ENCODE measurements at places on chromosomes 7 and 10. TPM values are rescaled to one million over a fixed set of nuclear protein-coding genes. Genes with fewer than 3 reads are reported as not detected.

DPCD gene
- 13.8 TPM for total RNA-seq

CYP2C9 gene
- not detected for total RNA-seq

ACSM6 gene
- total RNA-seq, result not detected

ZFAND4 gene
- 13.3 TPM for total RNA-seq

GIMAP5 gene
- 32.3 TPM for total RNA-seq

C10orf105 gene
- 0.32 TPM for total RNA-seq

NPTX2 gene
- not detected for total RNA-seq

INHBA gene
- total RNA-seq, result not detected

DNA sequence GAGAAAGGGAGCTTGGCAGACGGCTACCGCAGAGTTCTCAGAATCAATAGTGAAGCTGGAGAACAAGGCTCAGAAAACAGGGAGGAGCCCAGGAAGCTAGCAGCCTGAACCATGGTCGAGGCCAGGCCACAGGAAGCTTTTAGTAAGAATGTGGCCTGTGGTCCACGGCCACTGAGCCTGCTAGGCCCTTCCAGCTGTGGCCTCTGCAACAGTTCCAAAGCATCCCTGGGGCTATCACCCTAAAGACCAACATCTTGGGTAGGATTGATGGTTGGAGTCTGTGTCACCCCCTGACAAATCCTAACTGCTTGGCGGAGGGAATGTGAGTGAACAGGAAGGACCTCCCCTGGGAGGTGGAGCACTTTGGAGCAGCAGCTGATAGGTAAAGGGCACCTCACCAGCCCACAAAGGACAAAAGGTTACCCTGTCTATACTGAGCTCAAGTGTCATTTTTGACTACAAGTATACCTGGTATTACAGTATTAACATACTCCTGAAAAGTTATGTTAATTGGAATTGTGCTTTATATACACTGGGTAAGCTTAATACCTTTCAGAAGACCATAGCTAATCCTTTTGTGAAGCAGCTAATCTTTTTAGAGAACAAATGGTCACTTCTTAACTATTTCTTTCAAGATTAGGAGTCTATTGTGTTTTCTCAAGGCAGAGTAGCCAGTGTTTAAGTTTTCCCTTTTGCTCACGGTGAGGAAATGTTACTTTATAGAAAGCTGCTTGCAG, 18.7 kb downstream of the PTPRE start:
- H3K4me1 ChIP-seq, result no peaks in the 10 kb centered on the region
- H3K36me3 ChIP-seq, result no peaks in the 10 kb centered on the region
- no peak overlapping the region for H3K27ac ChIP-seq
- H3K27me3 ChIP-seq, result no peaks in the 10 kb centered on the region

DNA sequence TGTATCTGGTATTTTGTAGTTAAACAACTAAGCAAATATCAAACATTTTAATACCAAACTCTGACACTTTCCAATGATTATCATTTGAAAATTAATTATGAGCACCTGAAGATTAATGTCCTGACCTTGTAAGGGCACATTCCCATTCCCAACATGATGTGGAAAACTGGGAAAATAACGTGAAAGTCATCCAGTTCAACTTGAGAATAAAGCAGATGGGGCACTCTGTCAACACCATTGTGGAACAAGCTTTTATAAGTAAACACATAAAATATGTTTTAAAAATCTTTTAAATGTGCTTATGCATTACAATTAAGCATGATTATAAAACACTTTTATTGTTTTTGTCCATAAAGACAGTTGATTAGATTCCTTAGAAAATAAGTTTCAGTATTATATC, 14.1 kb downstream of the STEAP2 start:
- no peaks in the 10 kb centered on the region for H3K36me3 ChIP-seq
- H3K4me3 ChIP-seq, result no peak overlapping the region
- H3K4me1 ChIP-seq, result no peaks in the 10 kb centered on the region
- peaks cover 26% of the 10 kb centered on the region for H3K27me3 ChIP-seq
- H3K27ac ChIP-seq, result no peak overlapping the region

DNA sequence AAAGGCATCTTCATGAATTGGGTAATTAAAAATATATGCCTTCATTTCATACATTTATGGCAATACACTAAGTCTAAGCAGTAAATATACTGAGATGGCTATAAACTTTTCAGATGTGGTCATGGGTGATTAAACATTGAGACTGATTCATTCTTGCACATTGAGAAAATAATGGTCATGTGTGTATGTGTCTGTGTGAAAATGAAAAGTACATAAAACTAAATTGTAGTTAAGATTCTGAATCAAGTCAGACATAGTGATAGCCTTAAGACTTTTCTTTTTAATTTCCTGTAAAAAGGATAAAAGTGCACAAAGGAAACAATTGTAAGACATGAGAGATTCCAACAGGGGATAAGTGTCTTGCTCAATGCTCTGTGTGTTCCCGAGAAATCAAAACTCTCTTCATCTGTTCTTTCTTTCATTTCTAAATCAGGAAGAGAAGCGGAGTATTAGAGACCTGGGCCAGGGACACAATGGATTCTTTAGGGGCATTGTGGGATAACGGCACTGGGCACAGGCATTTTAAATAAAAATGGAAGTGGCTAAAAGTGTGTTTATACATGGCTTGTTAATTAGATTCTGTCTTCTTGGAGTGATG, 69.8 kb upstream of the AGR3 start:
- no peaks in the 10 kb centered on the region for H3K4me1 ChIP-seq
- peaks cover 5% of the 10 kb centered on the region for H3K27me3 ChIP-seq
- DNase-seq, result no peak
- H3K4me3 ChIP-seq, result no peak overlapping the region
- H3K36me3 ChIP-seq, result peaks cover 9% of the 10 kb centered on the region

- no peak overlapping the region for H3K4me3 ChIP-seq
- no peaks in the 10 kb centered on the region for H3K27me3 ChIP-seq
- no peak overlapping the region for H3K27ac ChIP-seq
Measured at GRCh38 chr10:69048103-69048502, 39.8 kb upstream of the SRGN start.

GRCh38 chr7:155327590-155328320, 30.1 kb downstream of the INSIG1 start:
- no peak for DNase-seq
- no peaks in the 10 kb centered on the region for H3K4me1 ChIP-seq
- no peaks in the 10 kb centered on the region for H3K36me3 ChIP-seq
- H3K27ac ChIP-seq, result no peak overlapping the region
- H3K4me3 ChIP-seq, result no peak overlapping the region
- no peaks in the 10 kb centered on the region for H3K27me3 ChIP-seq

DNA sequence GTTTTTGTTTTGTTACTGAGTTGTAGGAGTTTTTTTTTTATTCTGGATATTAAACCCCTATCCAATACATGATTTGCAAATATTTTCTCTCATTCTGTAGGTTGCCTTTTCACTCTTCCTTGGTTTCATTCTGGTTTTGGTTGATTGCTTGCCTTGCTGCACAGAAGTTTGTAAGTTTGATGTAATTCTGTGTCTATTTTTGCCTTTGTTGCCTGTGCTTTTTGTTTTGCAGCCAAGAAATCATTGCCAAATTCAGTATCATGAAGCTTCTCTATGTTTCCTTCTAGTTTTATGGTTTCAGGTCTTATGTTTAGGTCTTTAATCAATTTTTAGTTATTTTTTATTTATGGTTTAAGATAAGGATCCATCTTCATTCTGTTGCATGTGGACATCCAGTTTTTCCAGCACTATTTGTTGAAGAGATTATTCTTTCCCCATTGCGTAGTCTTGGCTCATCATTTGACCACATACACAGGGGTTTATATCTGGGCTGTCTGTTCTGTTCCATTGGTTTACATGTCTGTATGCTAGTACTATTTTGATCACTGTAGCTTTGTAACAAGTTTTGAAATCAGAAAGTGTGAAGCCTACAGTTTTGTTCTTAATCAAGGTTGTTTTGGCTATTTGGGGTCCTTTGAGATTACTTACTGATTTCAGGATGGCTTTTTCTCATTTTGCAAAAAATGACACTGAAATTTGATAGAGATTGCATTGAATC, 26.4 kb downstream of the BMPR1A start:
- no peak for DNase-seq
- no peak overlapping the region for H3K27ac ChIP-seq
- H3K27me3 ChIP-seq, result no peaks in the 10 kb centered on the region
- peaks cover 10% of the 10 kb centered on the region for H3K36me3 ChIP-seq
- no peak overlapping the region for H3K4me3 ChIP-seq

DNA sequence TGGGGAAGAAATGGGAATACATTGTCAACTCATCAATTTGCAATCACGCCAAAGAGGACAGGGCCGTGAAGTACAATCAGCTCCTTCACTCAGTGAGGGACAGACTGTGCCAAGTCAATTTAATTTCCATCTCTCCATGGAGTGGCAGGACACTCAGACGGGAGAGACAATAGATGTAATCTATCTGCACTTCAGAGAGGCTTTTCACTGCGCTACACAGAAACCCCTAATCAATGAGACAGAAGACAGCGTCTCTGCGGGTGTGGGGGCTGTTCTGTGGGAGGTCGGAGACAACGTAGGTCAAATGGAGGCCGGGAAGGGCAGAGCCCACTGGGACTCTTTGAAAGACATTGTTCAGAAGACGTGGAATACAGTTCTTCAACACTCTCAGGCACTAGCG, 541.0 kb upstream of the ADARB2 start:
- H3K27me3 ChIP-seq, result peaks cover 4% of the 10 kb centered on the region
- H3K36me3 ChIP-seq, result no peaks in the 10 kb centered on the region
- no peak for DNase-seq
- H3K4me1 ChIP-seq, result no peaks in the 10 kb centered on the region
- no peak overlapping the region for H3K27ac ChIP-seq

GRCh38 chr10:103720964-103721335, 134.4 kb downstream of the SH3PXD2A start:
- H3K4me3 ChIP-seq, result no peak overlapping the region
- no peaks in the 10 kb centered on the region for H3K36me3 ChIP-seq
- peaks cover 7% of the 10 kb centered on the region for H3K4me1 ChIP-seq
- no peak overlapping the region for H3K27ac ChIP-seq

DNA sequence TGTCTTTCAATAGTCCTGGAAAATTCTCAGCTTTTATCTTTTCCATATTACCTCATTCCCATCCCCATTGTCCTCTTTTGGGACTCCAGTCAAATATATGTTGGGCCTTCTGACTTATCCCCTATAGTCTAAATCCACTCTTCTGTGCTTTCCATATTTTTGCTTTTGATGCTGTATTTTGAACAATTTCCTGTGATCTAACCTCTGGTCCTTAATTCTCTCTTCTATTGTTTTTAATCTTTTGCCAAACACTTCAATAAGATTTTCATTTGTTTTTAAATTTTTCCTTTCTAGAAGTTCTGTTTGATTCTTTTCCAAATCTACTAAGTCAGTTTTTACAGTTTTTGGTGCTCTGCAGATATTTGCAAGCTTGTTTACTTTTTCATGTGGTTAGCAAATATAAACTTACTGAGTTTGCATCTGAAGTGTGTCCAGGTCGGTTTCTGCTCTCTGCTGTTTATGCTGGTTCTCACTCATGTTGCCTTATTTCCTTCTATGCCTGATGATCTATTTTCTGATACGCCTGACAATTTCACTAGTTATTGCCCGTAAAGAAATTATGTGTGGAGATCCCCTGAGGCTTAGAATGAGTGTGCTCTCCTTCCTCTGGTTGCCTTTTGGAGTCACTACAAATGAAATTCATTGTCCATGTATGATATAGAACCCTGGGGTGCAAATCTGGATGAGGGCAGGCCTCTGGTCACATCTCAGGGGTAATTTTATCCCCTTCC, 110.4 kb downstream of the RBM20 start:
- no peak for DNase-seq
- H3K27me3 ChIP-seq, result no peaks in the 10 kb centered on the region
- peaks cover 3% of the 10 kb centered on the region for H3K36me3 ChIP-seq
- peaks cover 44% of the 10 kb centered on the region for H3K4me1 ChIP-seq

DNA sequence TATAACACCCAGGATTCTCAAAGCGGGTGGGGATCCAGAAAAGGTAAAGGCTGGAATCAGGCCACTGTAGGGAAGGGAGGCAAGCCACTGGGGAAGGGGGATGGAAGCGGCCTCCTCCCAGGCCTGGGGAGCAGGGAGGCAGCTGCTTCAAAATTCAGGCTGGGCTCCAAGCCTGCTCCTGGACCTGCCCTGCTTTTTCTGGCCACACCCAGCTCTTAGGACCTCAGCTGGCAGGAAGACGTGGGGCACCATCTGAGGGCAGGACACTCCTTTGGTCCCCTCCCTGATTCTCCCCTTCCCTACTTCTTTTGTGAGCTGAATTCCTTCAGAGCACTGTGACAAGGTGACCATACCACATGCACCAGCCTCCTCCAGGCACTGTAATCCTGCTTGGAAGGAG, 4.6 kb upstream of the LBX1 start:
- H3K36me3 ChIP-seq, result no peaks in the 10 kb centered on the region
- no peak overlapping the region for H3K27ac ChIP-seq
- H3K27me3 ChIP-seq, result peaks cover 73% of the 10 kb centered on the region
- no peak overlapping the region for H3K4me3 ChIP-seq
- peaks cover 21% of the 10 kb centered on the region for H3K4me1 ChIP-seq

DNA sequence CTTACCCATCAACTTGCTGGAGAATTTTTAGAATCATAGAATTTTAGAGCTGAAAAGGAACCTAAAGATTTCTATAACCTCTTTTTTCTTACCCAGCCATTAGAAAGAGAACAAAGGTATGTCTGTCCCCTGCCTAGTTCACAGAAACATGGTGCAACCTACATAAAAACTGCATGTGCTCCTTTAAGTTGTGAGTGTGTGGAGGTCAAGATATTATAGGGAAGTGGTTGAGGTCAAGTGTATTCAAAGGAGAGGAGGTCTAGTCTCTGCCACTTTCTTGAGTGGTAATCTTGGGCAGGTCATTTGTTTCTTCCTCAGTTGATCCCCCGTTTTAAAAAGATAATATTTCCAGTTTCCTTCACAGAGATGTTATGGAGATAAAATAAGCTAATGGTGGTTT, 6.4 kb downstream of the UBTD1 start:
- no peak overlapping the region for H3K27ac ChIP-seq
- no peak overlapping the region for H3K4me3 ChIP-seq

- no peak for DNase-seq
- peaks cover 47% of the 10 kb centered on the region for H3K36me3 ChIP-seq
- no peaks in the 10 kb centered on the region for H3K27me3 ChIP-seq
- peak overlapping the region; percentile 6 for H3K27ac ChIP-seq
- H3K4me3 ChIP-seq, result no peak overlapping the region
Measured at GRCh38 chr7:107924841-107925504, 34.0 kb downstream of the DLD start.

DNA sequence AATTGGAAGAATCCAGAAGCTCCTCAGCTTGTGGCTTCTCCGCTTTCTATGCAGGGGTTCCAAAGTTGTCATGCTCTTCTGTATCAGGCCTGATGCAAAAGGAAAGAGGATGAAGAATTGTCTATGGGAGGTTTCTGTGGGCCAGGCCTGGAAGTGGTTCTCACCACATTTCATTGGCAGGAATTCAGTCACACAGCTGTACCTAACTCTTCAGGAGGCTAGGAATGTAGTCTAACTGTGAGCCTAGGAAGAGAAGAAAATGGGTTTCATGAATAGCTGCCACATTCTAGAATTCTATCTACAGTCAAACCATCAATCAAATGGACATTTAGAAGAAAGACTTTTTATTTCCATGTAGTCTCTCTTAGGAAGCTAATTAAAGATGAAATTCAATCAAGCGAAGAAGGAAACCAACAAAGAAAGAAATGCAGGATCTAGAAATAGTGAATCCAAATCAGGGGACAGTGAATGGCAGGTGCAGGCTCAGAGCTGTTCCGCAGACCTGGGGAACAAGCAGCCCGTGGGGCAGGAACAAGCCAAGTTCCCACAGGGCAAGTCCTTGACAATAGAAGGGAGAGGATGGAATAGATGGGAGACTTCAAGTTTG, 25.4 kb upstream of the USP6NL start:
- peaks cover 12% of the 10 kb centered on the region for H3K4me1 ChIP-seq
- no peaks in the 10 kb centered on the region for H3K27me3 ChIP-seq
- DNase-seq, result no peak
- no peaks in the 10 kb centered on the region for H3K36me3 ChIP-seq
- H3K4me3 ChIP-seq, result no peak overlapping the region
- no peak overlapping the region for H3K27ac ChIP-seq

GRCh38 chr7:125573126-125573525, 643.5 kb upstream of the POT1 start:
- no peaks in the 10 kb centered on the region for H3K27me3 ChIP-seq
- no peaks in the 10 kb centered on the region for H3K36me3 ChIP-seq
- no peak for DNase-seq
- H3K4me3 ChIP-seq, result no peak overlapping the region
